ENCODE measurements at places on chromosomes 12 and 14. TPM values are rescaled to one million over a fixed set of nuclear protein-coding genes. Genes with fewer than 3 reads are reported as not detected.

DNA sequence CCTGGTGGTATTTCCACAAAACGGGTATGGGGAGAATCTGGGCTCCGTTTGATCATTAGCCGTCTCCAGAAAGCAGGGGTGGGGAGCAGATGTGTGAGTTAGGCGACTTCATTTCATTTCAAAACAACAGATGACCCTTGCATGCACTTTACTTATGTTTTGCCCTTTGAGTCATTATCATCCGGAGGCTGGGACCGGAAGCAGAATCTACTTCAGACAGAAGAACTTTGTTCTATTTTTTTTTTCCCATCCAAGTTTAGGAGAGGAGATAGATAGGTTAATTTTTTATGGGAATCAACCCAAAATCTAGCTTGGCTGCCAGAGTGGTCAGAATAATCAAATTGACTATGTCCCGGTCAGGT lies 31.3 kb upstream of the CMAS start:
- no peak for DNase-seq

- DNase-seq = no peak
Observed at GRCh38 chr14:25350021-25350420, 300.1 kb upstream of the STXBP6 start.

DNA sequence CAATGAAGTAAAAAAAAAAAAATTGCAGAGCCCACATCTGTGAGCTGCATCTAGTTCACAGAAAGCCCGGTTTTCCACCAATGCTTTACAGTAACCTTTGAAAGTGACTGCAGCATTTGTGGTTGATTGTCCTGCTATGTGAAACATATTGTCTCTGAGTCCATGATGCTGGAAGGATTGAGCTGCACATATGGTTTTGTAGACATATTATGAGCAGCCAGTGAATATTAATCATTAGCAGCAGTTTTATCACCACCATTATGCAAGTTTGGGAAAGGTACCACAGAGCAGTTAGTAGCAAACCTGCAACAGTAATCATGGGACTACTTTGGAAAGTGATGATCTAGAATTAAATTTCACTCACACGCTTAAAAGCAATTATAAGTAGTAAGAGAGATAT lies 151.5 kb upstream of the PRICKLE1 start:
- no peak for DNase-seq

- DNase-seq = peak; percentile 27
Observed at GRCh38 chr12:47754881-47755280, 3.8 kb downstream of the RAPGEF3 start.

GRCh38 chr14:37343307-37344094 lies 145.8 kb downstream of the MIPOL1 start:
- no peak for DNase-seq

DNA sequence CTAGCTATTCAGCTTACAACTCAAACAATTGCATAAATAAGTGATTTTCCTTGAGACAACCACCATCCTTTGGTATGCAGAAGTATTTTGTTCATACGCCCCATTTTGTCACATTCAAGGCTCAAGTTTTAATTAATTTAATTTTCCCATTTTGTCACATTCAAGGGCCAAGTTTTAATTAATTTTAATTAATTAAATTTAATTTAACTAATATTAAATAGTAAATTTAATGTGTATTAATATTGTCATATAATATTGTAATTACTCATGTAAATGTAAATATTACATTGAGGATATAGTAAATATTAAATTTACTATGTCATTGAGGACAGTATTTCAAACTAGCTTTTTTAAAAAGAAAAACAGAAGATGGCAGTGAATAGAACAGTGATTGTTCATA lies 216.8 kb upstream of the GARIN2 start:
- no peak for DNase-seq

DNA sequence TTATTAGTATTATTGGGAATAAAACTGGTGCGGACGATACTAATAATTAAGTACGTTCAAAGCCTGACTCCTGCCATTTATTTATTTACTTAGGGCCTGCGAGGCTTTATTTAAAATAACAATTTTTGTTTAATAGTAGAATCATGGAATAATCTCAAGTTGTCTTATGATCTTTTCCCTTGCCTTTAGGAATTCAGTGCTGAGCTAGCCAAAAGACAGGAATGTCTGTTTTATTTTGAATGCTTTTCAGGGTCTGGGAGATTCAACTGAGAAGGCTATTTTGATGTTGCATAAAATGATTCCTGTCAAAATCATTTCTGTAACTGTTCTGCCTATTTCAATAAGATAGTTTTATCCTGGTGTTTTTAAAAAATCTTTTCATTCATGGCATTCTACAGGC lies 489.8 kb downstream of the EGLN3 start:
- DNase-seq = no peak

DNA sequence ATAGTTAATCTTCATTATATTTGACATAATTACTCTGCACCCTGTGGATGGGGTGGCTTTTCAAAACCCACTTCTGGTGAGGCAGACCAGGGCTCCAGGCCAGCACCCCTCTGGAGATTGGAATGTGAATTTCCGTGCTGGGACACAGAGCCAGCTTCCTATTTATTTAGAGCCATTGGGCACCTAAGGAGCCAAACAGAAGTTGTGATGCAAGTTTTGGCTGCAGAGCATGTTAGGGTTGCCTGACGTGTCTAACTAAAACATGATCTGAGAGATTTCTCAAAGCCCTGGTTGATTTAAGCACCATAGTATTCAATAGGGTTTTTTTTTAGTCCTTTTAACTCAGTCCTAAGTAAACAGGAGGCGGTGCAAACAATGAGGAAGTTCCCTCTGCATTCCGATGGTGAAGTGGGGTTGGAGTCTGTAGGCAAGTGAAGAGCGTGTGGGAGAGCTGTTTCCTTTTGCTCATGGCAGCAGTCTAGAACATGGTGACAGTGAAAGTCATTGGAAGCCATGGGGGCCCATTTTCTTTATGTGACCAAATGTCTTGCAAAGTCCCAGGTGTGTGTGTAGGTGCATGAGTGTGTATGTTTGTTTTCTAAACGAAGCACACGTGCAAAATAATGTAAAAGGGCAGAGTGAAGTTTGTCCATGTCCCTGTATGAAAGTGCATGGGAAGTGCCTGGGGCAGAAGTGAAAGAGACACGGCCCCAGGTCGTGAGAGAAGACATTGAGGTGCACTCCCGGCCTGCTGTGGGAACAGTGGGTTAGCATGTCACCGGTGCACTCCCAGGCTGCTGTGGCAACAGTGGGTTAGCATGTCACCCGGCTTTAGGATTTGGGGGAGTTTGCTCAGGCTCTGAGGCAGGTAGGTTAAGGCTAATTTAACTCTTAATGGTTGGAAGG lies 117.7 kb downstream of the PRKCH start:
- peak; percentile 90 for DNase-seq

- no peak for DNase-seq
Observed at GRCh38 chr14:61453103-61453767, 131.9 kb downstream of the PRKCH start.

DNA sequence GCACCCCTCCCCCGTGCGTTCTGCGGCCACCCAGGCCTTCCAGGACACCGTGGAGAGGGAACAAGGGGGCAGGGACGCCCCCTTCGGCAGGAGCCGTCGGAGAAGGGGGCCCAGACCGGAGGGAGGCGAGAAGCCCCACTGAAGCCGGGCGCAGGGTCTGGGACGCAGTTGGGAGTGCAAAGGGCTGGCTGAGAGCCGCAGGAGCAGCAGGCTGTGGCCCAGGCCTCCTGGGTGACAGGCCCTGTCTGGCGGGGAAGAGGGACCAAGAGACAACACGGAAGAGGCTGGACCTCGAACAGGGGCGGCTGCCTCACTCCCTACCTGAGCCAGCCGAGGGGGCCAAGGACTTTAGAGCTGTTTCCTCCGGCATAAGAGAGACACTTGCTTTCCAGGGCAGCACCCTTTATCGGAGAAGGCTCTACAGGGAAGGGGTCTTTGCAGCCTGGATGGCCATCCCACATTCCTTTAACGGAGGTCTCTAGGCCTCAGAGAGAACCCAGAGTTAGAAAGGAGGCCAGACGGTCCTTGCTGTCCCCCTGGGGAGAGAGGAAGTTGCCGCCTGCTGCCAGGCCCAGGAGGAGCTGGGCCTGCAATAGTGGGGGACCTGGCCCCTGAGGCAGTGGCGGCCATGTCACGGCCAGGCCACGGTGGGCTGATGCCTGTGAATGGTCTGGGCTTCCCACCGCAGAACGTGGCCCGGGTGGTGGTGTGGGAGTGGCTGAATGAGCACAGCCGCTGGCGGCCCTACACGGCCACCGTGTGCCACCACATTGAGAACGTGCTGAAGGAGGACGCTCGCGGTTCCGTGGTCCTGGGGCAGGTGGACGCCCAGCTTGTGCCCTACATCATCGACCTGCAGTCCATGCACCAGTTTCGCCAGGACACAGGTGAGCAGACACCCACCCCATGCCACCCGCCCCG lies 1.3 kb downstream of the DTX1 start:
- DNase-seq = no peak

DNA sequence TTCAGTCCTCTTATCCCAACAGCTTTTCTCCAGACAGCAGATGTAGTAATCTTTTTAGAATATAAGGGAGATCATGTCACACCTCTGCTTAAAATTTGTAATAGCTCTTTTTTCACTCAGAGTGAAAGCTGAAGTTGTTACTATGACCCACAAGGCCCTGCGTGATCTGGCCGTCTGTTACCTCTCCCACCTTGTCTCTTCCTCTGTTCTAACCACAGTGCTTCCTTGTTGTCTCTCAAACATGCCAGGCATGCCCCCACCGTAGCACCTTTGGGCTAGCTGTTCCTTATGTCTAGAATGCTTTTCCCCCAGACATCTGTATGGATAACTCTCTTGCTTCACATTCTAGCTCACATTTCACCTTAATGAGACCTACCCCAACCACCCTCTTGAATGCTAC lies 6.5 kb downstream of the NECAP1 start:
- DNase-seq = no peak

Gene UBC
- 736 TPM for total RNA-seq

GRCh38 chr12:18556161-18556560 lies 181.7 kb downstream of the PLCZ1 start:
- no peak for DNase-seq

DNA sequence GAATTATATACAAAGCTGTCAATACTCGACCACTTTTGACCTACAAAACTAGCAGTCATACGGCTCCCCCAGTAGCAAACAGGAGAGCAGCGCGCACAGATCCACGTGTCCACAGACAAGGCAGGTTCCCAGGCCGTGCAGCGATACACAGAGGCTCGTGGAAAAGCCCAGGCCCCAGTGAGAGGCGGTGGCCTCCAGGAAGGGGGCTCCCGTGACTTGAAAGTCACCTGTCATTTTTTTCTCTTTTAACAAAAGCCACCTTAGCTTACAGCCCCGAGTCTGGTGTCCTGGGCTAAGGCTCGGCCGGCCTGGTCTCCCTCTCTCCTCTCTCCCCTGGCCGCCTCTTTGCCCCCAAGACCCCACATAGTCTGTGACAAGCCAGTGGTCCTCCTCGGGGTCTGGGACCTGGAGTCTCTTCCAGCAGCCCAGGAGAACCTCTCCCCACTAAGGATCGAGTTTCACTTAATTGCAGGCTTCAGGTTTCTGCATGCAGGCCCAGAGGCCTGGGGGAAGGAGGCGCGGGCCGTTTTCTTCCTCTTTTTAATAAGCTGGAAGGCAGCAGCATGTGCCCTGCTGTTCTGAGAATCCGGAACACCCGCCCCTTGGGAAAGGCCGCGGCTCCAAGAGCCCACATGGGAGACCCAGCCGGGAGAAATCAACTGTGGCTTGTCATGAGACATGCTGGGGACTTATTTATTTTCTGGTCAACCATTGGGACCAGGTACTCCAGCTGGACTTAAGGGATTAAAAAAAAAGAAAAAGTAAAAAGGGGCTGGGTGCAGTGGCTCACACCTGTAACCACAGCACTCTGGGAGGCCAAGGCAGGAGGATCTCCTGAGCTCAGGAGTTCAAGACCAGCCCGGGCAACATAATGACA lies 15.9 kb downstream of the NCOR2 start:
- DNase-seq = no peak

- no peak for DNase-seq
Observed at GRCh38 chr12:67681105-67681778, 32.7 kb downstream of the DYRK2 start.

GRCh38 chr12:80268924-80269749 lies 169.8 kb downstream of the OTOGL start:
- no peak for DNase-seq

GRCh38 chr14:101599234-101599885 lies 38.1 kb downstream of the DIO3 start:
- no peak for DNase-seq

Gene RND1
- total RNA-seq = 4.2 TPM

Gene SLC38A1
- 152 TPM for total RNA-seq

DNA sequence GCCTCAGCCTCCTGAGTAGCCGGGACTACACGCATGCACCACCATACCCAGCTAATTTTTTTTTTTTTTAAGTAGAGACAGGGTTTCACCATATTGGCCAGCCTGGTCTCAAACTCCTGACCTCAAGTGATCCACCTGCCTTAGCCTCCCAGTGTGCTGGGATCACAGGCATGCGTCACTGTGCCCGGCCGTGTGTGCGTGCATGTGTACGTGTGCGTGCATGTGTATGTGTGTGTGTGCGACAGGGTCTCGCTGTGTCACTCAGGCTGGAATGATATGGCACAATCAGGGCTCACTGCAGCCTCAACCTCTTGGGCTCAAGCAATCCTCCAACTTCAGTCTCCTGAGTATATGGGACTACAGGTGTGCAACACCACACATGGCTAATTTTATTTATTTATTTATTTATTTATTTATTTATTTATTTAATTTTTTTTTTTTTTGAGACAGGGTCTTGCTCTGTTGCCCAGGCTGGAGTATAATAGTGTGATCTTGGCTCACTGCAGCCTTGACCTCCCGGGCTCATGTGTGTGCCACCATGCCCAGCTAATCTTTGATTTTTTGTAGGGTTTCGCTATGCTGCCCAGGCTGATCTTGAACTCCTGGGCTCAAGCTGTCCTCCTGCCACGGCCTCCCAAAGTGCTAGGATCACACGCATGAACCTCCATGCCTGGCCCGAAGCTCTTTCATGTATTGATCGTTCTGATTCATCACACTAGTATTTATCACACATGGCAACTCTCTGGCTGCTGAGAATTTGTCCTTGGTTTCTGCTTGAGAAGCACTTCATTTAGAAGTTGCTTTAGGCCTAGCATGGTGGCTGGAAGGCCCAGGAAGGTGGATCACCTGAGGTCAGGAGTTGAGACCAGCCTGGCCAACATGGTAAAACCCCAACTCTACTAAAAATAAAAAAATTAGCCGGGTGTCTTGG lies 35.9 kb upstream of the CLIP1 start:
- no peak for DNase-seq

GRCh38 chr12:50924131-50924438 lies 28.3 kb upstream of the HIGD1C start:
- DNase-seq = no peak

GRCh38 chr14:100735271-100735670 lies 8.6 kb downstream of the DLK1 start:
- DNase-seq = no peak
